Thymus (tissue), 14 donors: ENCODE measurements at places on chromosomes 16 and 17. TPM values are rescaled to one million over a fixed set of nuclear protein-coding genes. Genes with fewer than 3 reads are reported as not detected.
A peak's percentile ranks its signal among the peaks of the same experiment; 100 is the strongest.

- no peak overlapping the region for H3K4me3 ChIP-seq
- H3K36me3 ChIP-seq = no peaks in the 10 kb centered on the region
- no peak for DNase-seq
- H3K27me3 ChIP-seq = no peaks in the 10 kb centered on the region
These were observed 703.2 kb downstream of the MAF start for GRCh38 chr16:78897299-78897698.

DNA sequence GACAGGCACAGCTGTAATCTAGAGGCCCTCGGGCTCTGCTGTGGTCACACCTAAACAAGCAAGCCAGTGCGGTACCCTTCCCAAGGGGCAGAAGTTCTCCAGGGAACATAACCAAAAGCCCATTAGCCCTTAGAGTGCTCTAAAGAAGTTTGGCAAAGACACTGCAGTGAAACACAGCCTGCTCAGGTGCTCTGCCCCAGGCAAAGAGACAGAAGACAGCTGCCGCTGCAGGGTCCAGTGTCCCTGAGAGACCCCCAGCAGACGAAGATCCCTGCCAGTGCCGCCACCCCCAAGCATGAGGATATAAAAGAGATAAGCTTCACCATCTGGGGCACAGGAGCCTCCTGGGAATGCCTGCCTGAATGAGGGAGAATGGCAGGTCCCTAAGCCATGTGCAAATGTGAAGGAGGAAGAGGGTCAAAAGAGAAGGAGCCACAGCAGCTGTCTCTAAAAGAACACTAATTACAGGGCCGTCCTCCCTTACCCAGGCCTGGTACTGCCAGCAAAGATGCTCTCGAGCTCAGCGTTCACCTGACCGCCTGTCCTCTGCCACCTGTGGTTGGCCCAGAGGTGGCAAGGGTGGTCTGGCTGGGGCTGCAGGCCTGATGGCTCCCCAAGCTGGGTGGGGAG, 29.7 kb downstream of the CUEDC1 start:
- H3K27ac ChIP-seq = peak overlapping the region; percentile 8
- no peaks in the 10 kb centered on the region for H3K27me3 ChIP-seq
- H3K36me3 ChIP-seq = no peaks in the 10 kb centered on the region
- no peak for DNase-seq

GRCh38 chr16:51949282-51949681, 597.7 kb downstream of the TOX3 start:
- H3K27me3 ChIP-seq = no peaks in the 10 kb centered on the region
- no peaks in the 10 kb centered on the region for H3K36me3 ChIP-seq
- no peaks in the 10 kb centered on the region for H3K4me1 ChIP-seq
- H3K4me3 ChIP-seq = no peak overlapping the region
- no peak overlapping the region for H3K27ac ChIP-seq

DNA sequence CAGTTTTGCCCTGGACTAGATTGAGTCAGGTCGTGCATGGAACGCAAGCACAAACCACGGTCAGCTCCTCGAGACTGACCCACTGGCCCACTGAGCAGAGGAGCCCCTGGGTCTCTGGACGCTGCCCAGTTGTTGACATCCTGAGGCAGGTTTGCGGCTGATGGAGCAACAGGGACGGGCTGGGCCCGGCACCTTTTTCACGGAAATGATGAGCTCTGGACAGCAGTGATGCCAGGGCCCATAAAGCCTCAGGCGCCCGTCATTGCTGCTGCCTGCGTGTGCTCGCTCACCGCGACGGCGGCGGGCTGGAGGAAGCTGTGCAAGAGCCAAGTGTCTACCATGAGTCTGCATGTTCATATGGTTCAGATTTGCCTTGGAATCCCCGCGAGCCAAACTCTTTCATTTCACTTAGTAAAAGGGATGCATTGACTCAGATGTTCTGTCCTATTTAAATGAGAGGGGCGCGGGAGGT, 30.8 kb upstream of the CRISPLD2 start:
- H3K36me3 ChIP-seq = no peaks in the 10 kb centered on the region
- DNase-seq = no peak
- no peak overlapping the region for H3K27ac ChIP-seq
- H3K4me1 ChIP-seq = no peaks in the 10 kb centered on the region
- H3K4me3 ChIP-seq = no peak overlapping the region

DNA sequence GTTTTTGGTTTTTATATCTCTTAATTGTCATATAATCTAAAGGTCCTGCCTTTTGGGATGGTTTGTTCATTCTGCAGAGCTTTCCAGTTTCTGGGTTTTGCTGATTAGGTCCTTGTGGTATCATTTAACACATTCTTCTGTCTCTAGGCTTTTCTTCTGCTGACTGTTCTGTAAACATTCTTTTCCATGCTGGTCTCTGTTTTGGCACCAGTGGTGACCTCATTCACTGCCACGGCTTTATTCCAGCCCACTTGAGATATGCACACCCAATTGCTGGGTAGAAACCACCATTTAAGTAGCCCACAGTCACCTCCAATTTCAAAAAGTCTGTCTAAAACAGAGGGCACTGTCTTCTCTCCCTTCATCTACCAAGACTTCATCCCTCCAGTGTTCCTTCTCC, 31.1 kb upstream of the COX10 start:
- DNase-seq = no peak
- no peaks in the 10 kb centered on the region for H3K4me1 ChIP-seq

DNA sequence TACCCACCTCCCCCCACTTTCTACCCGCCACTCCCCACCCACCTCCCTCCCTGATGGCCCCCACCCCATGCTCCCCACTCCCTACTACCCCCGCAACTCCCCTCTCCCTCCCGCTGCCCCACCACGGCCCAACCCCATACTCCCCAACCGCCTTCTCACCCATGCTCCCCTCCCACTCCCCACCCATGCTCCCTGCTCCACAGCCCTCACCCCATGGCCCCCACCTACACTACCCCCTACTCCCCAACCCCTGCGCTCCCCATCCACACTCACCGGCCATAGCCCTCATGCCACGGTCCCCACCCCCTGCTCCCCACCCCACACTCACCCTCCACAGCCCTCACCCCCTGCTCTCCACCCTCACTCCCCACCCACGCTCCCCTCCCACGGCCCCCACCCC, 13.9 kb downstream of the COTL1 start:
- peaks cover 87% of the 10 kb centered on the region for H3K4me1 ChIP-seq
- no peak for DNase-seq
- H3K4me3 ChIP-seq = no peak overlapping the region
- no peaks in the 10 kb centered on the region for H3K27me3 ChIP-seq

- peaks cover 77% of the 10 kb centered on the region for H3K36me3 ChIP-seq
- no peak overlapping the region for H3K27ac ChIP-seq
- H3K27me3 ChIP-seq = no peaks in the 10 kb centered on the region
- no peak overlapping the region for H3K4me3 ChIP-seq
These were observed 59.2 kb downstream of the PLD6 start for GRCh38 chr17:17146786-17147406.

- DNase-seq = no peak
- peak overlapping the region; percentile 88 for H3K4me3 ChIP-seq
- no peaks in the 10 kb centered on the region for H3K27me3 ChIP-seq
- no peak overlapping the region for H3K27ac ChIP-seq
- H3K36me3 ChIP-seq = peaks cover 21% of the 10 kb centered on the region
These were observed 714 bp downstream of the SPATA33 start for GRCh38 chr16:89658221-89658879.

DNA sequence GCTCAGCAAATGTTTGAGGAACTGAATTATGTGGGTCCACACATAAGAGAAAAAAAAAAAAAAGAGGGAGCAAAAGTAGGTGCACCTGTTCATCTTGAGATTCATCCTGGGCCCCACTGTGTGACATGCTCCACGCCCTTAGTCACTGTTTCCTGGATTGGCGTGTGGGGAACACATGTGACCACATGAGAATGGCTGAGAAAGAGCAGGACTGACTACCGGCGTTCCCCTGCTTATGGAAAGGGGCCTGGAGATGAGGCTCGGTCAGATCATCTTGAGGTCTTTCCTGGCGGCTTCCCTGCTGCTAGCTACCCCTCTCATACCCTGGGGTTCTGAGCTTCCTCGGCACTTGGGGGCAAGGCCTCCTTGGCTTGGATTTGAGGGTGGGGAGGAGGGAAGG, 3.9 kb downstream of the DEXI start:
- peaks cover 19% of the 10 kb centered on the region for H3K36me3 ChIP-seq
- H3K4me1 ChIP-seq = peaks cover 60% of the 10 kb centered on the region
- H3K27me3 ChIP-seq = no peaks in the 10 kb centered on the region
- H3K27ac ChIP-seq = peak overlapping the region; percentile 30
- no peak for DNase-seq

DNA sequence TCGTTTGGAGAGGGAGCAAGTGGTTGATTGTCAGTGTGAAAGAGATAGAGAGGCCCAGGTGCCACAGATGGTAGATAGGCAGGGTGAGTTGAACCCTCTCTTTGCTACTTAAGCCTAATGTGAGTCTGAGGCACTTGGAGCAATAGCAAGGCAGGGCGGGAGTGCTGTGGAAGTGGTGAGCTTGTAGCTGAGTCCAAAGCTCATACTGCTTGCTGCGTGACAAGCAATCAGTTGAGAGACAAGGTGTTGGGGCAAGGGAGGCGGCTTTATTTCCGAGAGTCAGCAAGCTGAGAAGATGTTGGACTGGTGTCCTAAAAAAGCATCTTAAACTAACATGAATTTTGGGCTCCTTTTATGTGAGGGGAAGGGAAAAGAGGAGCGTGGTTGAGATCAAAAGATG, 112.9 kb upstream of the ZKSCAN2 start:
- H3K4me1 ChIP-seq = no peaks in the 10 kb centered on the region
- no peak overlapping the region for H3K4me3 ChIP-seq
- no peak for DNase-seq
- no peaks in the 10 kb centered on the region for H3K36me3 ChIP-seq

- peak; percentile 19 for DNase-seq
- H3K4me1 ChIP-seq = peaks cover 10% of the 10 kb centered on the region
- H3K27me3 ChIP-seq = peaks cover under 1% of the 10 kb centered on the region
- no peak overlapping the region for H3K4me3 ChIP-seq
- no peaks in the 10 kb centered on the region for H3K36me3 ChIP-seq
These were observed 28.3 kb downstream of the G6PC1 start for GRCh38 chr17:42928714-42929496.

- no peak overlapping the region for H3K27ac ChIP-seq
- H3K36me3 ChIP-seq = no peaks in the 10 kb centered on the region
- no peaks in the 10 kb centered on the region for H3K4me1 ChIP-seq
- no peak overlapping the region for H3K4me3 ChIP-seq
- no peak for DNase-seq
These were observed 29.8 kb upstream of the GNG13 start for GRCh38 chr16:830107-830870.

- no peaks in the 10 kb centered on the region for H3K4me1 ChIP-seq
- H3K27ac ChIP-seq = no peak overlapping the region
- no peaks in the 10 kb centered on the region for H3K36me3 ChIP-seq
- H3K4me3 ChIP-seq = no peak overlapping the region
These were observed 552.5 kb upstream of the EEF2KMT start for GRCh38 chr16:5649762-5650743.

- H3K27me3 ChIP-seq = no peaks in the 10 kb centered on the region
- H3K4me3 ChIP-seq = no peak overlapping the region
- H3K4me1 ChIP-seq = peaks cover 2% of the 10 kb centered on the region
These were observed 13.3 kb upstream of the COG7 start for GRCh38 chr16:23466162-23466885.

DNA sequence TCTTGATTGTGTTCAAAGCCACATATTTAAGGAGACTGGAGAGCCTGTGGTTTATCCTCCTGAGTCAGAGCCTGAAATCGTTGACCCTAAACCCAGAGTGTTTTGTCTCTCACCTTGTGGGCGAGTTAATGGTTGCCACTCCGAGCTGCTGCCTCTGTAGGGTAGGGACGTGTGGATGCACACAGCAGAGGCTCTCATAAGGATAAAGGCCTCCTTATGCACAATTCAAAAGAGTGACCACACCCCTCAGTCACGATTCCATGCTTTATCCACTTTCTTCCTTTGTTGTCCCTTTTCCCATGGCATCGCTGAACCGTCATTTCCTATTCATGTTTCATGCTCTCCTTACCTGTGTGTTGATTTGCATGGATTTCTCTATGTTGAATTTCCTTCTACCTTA, 805.0 kb upstream of the RBFOX1 start:
- no peak for DNase-seq
- H3K27ac ChIP-seq = no peak overlapping the region
- no peaks in the 10 kb centered on the region for H3K27me3 ChIP-seq
- H3K4me1 ChIP-seq = no peaks in the 10 kb centered on the region
- H3K4me3 ChIP-seq = no peak overlapping the region

DNA sequence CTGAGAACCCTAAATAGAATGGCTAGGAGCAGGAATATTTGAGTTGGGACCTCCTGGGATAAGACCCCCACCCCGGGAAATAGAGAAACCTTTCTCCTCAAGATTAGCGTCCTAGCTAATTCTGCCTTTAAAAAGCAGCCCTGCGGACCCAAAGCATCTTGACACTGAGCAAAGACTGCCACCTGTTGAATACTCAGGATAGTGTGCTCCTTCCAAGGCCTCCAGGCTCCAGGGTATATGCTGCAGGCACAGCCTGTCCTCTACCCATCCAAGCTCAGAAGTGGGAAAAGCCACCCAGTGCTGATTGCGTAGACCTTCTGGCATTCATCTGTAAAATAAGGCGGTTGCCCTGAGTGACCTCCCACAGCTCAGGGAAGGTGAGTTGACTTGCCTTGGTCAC, 456.2 kb upstream of the DYNLRB2 start:
- peaks cover 6% of the 10 kb centered on the region for H3K4me1 ChIP-seq
- no peak overlapping the region for H3K27ac ChIP-seq
- no peak overlapping the region for H3K4me3 ChIP-seq
- H3K27me3 ChIP-seq = no peaks in the 10 kb centered on the region

GRCh38 chr16:59168461-59169114, 434.5 kb upstream of the GOT2 start:
- no peak overlapping the region for H3K4me3 ChIP-seq
- H3K27me3 ChIP-seq = no peaks in the 10 kb centered on the region
- no peak overlapping the region for H3K27ac ChIP-seq
- no peak for DNase-seq
- no peaks in the 10 kb centered on the region for H3K36me3 ChIP-seq
- H3K4me1 ChIP-seq = no peaks in the 10 kb centered on the region

DNA sequence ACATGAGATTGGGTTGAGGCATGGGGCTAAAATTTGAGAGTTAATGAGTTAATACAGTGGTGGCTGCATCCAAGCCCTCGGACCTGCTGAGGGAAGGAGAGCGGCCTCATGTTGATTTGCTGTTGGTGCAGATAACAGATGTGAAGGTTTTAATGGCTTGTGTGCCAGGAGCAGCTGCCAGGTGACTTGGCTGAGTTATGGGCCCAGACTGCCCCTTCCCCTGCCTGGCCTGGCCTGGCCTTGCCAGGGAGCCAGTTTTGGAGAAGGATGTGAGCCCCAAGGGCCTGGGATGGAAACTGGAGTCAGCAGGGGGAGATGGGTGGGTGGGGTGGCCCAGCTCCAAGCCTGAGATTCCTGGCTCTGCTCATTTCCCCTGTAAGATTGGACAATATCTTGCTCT, 230.1 kb downstream of the CBLN1 start:
- H3K36me3 ChIP-seq = no peaks in the 10 kb centered on the region
- no peaks in the 10 kb centered on the region for H3K4me1 ChIP-seq
- H3K4me3 ChIP-seq = no peak overlapping the region
- no peak overlapping the region for H3K27ac ChIP-seq

ORC6 gene
- 12.6 TPM for total RNA-seq

NKD1 gene
- total RNA-seq = 0.90 TPM

AOC2 gene
- 0.28 TPM for total RNA-seq

GSDMA gene
- 0.57 TPM for total RNA-seq

CLEC16A gene
- total RNA-seq = 19.9 TPM

SPG7 gene
- total RNA-seq = 51.9 TPM

TLCD3B gene
- total RNA-seq = 0.24 TPM

PYDC1 gene
- total RNA-seq = 1.3 TPM

SOCS1 gene
- total RNA-seq = 8.3 TPM

RAB40B gene
- total RNA-seq = 1.7 TPM

TPSB2 gene
- total RNA-seq = 0.71 TPM

PPL gene
- total RNA-seq = 3.7 TPM

MYH13 gene
- total RNA-seq = under 0.01 TPM

ADAM11 gene
- total RNA-seq = 0.33 TPM
